NCI-H526 treated with DMSO at 0.1 percent for 48 hours (cell line): ENCODE measurements at places on chromosomes 6 and 20.

GRCh38 chr6:149560736-149561135 is 5.4 kb upstream of the GINM1 start:
- DNase-seq: no peak

DNA sequence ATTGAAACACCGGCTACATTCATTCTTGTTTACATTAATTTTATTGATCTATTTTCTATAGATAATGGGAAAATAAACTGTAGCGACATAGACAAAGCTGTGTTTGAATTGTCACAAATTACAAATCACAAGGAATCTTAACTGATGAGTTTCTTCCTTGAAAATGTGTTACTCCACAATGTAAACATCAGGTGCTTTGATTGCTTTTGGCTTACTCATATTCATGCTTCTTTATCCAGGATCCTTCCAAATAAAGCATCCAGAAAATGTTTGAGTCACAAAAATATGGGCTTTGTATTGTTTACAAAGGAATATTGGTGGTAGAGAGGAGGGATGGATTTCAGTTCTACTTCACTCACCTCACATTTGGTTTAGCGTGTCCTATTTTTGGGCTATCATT is 64.0 kb downstream of the BMP2 start:
- no peak for DNase-seq

DNA sequence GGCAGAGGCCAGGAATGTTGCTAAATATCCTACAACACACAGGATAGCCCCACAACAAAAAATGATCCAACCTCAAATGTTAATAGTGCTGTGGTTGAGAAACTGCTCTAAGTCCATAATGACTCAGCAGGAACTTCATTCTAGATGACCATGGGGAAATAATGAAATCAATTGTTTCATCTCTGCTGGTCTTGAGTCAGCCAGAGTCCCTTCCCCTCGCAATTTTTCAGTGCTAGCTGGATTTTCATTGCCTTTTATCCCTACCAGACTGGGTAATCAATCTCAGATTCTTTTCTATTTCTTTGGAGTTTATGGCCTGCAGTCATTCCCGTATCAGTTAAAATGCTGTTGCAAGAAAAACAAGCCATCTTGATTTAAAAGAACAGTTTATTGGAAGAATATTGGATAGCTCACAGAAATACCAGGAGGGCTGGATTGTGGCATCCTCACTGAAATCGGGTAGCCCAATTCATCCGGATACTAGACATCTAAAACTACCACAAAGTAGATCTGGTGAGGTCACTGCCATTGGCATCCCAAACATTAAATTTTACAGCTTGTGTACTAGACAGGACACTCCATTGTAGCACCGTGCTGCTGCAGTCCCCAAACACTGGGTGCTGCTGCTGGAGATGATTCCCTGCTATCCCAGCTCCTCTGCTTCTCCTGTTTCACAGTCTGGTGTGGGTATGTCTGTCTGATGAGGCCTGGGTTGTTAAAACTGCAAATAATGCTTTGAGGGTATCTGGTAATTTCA is 30.3 kb upstream of the POPDC3 start:
- no peak for DNase-seq

DNA sequence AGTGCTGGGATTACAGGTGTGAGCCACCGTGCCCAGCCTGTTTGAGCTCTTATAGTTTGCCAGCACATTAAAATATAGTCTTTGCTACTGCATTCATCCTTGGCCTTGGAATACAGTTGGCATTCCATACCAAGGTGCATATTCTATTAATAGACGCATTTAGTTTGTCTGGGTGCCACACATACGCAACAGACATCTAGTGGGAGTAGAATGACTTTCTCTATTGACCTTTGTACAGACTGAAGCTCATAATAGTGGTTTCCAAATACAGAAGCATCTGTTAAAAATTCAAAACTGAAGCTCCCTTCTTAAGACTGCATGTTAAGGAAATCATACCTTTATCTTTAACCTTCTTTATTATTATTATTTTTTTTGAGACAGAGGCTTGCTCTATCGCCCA is 46.7 kb upstream of the FNDC1 start:
- DNase-seq: no peak

- DNase-seq: no peak
Observed at GRCh38 chr6:150534553-150534952, 65.1 kb upstream of the PLEKHG1 start.

DNA sequence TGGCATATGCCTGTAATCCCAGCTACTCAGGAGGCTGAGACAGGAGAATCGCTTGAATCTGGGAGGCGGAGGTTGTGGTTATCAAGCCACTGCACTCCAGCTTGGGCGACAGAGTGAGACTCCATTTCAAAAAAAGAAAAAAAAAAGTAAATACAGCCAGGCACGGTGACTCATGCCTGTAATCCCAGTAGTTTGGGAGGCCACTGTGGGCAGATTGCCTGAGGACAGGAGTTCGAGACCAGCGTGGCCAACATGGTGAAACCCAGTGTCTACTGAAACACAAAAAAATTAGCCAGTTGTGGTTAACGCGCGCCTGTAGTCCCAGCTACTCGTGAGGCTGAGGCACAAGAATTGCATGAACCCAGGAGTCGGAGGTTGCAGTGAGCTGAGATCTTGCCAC is 1.5 kb upstream of the NINL start:
- DNase-seq: no peak

- no peak for DNase-seq
Observed at GRCh38 chr6:161041274-161041673, 49.7 kb downstream of the MAP3K4 start.

GRCh38 chr20:54678253-54678652 is 202.9 kb downstream of the DOK5 start:
- DNase-seq: no peak

GRCh38 chr6:104771258-104771832 is 88.4 kb downstream of the HACE1 start:
- peak; percentile 28 for DNase-seq

- peak; percentile 43 for DNase-seq
Observed at GRCh38 chr6:27176523-27177484, 70.7 kb upstream of the PRSS16 start.

DNA sequence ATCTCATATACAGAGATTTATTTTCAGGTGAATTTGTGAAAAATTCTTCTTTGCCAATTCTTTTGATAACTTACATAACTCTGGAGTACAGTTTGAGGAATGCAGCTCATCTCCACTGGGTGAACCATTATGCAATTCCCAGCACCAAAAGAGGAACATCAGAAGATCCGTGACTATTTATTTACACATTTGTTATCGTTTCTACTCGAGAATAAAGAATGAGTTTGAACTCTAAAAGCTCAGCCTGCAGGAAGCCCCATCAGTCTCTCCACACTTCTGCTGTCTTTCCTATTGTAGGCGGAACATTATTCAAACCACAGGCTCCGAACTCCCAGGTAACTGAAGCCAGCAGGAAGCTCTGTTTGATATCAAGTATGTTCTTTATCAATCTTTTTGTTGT is 95.9 kb upstream of the IFNGR1 start:
- DNase-seq: no peak

DNA sequence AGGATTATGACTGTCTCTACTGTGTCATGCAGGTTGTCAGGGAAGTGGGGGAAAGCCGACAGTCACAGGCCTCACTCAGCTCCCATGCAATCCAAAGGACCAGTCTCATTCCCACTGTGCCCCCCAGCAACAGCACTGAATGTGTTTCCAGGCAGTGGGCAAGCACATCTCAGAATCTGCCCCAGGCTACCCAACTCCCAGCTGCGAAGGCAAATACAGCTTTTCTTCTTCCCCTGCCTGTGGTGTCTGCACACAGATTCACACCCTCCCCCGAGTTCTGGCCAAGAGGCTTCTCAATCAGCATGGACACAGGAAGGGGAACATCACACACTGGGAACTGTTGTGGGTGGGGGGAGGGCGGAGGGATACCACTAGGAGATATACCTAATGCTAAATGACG is 75.3 kb downstream of the SNAP91 start:
- DNase-seq: no peak

- DNase-seq: no peak
Observed at GRCh38 chr6:54579011-54579410, 267.6 kb upstream of the FAM83B start.

DNA sequence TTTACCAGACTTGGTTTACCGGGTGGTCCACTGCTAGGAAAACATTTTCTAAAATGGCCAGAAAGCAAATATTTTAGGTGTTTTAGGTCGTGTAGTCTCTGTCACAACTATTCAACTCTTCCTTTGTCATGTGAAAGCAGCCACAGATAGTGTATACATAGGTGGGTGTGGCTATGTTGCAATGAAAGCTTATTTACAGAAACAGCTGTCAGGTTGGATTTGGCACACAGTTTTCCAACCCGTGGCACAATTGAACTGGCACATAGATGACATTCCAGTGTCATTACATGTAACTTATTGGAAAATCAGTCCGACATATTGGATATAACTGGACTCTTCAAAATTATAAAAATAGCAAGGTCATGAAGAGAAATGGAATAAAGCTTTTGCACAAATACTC is 68.9 kb upstream of the KCNQ5 start:
- no peak for DNase-seq
